Activated CD8-positive, alpha-beta T cell treated with anti-CD3 and anti-CD28 coated beads for 36 hours (primary cell): ENCODE measurements at places on chromosomes 16 and 17. TPM values are rescaled to one million over a fixed set of nuclear protein-coding genes. Genes with fewer than 3 reads are reported as not detected.

The CPHXL2 gene
- total RNA-seq = not detected

The KRT31 gene
- not detected for total RNA-seq

The KRTAP4-4 gene
- total RNA-seq = not detected

The AXIN2 gene
- total RNA-seq = 0.69 TPM

The CACNG5 gene
- not detected for total RNA-seq

The CD7 gene
- 292 TPM for total RNA-seq

The MAPK8IP3 gene
- total RNA-seq = 65.1 TPM

The DHRS7C gene
- not detected for total RNA-seq

The RNF166 gene
- total RNA-seq = 82.4 TPM

The HP gene
- not detected for total RNA-seq

The CMIP gene
- 37.6 TPM for total RNA-seq

The FOXC2 gene
- not detected for total RNA-seq

The MARVELD3 gene
- not detected for total RNA-seq

The GGT6 gene
- total RNA-seq = not detected

The ZG16B gene
- 0.97 TPM for total RNA-seq

The ABCC12 gene
- not detected for total RNA-seq

The PPL gene
- total RNA-seq = 0.05 TPM
